Transverse colon (tissue), 4 donors: ENCODE measurements at places on chromosomes 7 and 10. TPM values are rescaled to one million over a fixed set of nuclear protein-coding genes. Genes with fewer than 3 reads are reported as not detected.

NKX1-2 gene
- not detected for total RNA-seq

PDE6C gene
- total RNA-seq = not detected

TDRD1 gene
- not detected for total RNA-seq

FKBP6 gene
- total RNA-seq = not detected

MRLN gene
- not detected for total RNA-seq

GPRIN2 gene
- total RNA-seq = 56.1 TPM

PLEKHS1 gene
- 10.1 TPM for total RNA-seq

LBX1 gene
- not detected for total RNA-seq

AEBP1 gene
- 151 TPM for total RNA-seq

STK31 gene
- 0.37 TPM for total RNA-seq

ATOH7 gene
- total RNA-seq = 0.27 TPM

PON1 gene
- not detected for total RNA-seq

SMKR1 gene
- total RNA-seq = not detected
